Left renal cortex interstitium (tissue), 4 donors: ENCODE measurements at places on chromosomes 5 and 9.

- DNase-seq = no peak
Observed at GRCh38 chr5:155066886-155067595, 53.5 kb downstream of the KIF4B start.

DNA sequence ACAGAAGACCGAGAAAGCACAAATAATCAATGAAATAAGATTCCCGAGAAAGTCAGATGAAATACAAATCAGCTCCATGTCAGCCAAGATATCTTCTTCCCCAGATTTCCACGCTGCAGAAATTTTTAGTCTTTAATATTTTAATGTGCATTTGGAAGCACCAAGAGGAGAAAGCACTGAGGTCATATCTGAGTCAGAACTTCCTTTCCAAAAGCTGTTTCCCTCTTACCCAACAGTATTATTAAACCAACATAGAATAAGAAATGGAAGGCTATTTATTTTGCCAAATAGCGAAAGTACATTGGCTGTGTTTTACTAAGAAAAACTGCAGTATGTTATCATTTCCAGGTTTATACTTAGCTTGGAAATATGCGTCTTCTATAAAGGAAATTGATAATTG lies 772.1 kb upstream of the CDH9 start:
- DNase-seq = no peak

DNA sequence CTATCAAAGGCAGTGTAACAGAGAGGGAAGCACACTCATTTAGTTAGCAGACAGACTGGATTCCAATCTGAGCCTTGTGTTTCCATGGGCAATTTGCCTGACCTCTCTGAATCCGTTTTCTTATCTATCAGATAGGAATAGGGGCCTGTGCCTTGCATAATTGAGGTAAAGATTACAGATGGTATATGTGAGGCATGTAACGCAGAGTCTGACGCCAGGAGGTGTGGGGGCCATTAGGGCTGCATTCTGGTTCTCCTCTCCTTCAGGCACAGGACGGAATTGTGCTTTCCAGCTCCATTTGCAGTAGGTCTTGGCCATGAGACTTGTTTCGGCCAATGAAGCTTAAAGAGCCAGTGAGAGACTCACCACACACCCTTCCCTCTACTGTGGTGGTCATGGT lies 97.6 kb downstream of the FRMD3 start:
- DNase-seq = no peak

GRCh38 chr5:81782811-81783210 lies 31.9 kb upstream of the SSBP2 start:
- no peak for DNase-seq

DNA sequence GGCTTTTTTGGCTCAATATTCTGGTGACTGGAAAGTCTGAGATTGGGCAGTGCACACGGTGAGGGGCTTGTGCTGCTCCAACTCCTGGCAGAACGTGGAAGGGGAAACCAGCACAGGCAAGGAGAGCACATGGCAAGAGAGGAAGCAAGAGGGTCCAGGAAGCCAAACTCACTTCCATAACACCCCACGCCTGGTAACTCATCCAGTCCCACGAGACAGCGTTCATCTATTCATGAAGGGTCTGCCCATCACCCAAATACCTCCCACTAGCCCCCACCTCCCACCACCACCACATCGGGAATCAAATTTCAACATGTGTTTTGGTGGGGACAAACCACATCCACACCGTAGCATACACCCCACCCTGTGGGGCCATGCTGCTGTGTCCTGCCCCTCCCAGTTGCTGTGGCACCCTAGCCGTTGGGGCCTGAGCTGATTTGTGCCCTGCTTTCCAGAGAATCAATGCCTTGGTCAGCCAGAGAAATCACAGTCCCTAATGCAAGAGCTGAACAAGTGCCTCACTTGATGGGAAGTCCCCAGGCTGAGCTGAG lies 27.3 kb downstream of the PROP1 start:
- no peak for DNase-seq

GRCh38 chr5:36193746-36194145 lies 41.8 kb downstream of the SKP2 start:
- no peak for DNase-seq
